Left colon (tissue), 2 donors: ENCODE measurements at places on chromosomes 3 and 15. TPM values are rescaled to one million over a fixed set of nuclear protein-coding genes. Genes with fewer than 3 reads are reported as not detected.

GASK1A gene
- 1.1 TPM for total RNA-seq

MNS1 gene
- 0.73 TPM for total RNA-seq

GOLGA8Q gene
- not detected for total RNA-seq

GHSR gene
- total RNA-seq, result not detected

FAM81A gene
- 9.2 TPM for total RNA-seq

DZIP1L gene
- total RNA-seq, result 3.5 TPM

TP63 gene
- total RNA-seq, result not detected
